ENCODE measurements at places on chromosomes 13 and 19. TPM values are rescaled to one million over a fixed set of nuclear protein-coding genes. Genes with fewer than 3 reads are reported as not detected.

Gene NLRP7
- not detected for total RNA-seq

Gene MBD3L3
- not detected for total RNA-seq

Gene NCCRP1
- total RNA-seq, result not detected

Gene KLK14
- total RNA-seq, result not detected

Gene GET3
- total RNA-seq, result 99.5 TPM

Gene TMEM145
- not detected for total RNA-seq

Gene POLRMT
- 16.6 TPM for total RNA-seq

Gene PDE4C
- total RNA-seq, result not detected

Gene AP1M2
- 0.29 TPM for total RNA-seq

Gene OCEL1
- 3.3 TPM for total RNA-seq

Gene HCN2
- total RNA-seq, result 1.2 TPM

Gene CEP89
- total RNA-seq, result 21.2 TPM

Gene ITM2B
- total RNA-seq, result 168 TPM

Gene RYR1
- under 0.01 TPM for total RNA-seq

- peaks cover 17% of the 10 kb centered on the region for H3K4me1 ChIP-seq
- no peak overlapping the region for H3K4me3 ChIP-seq
- no peak overlapping the region for H3K27ac ChIP-seq
- peak; percentile 69 for DNase-seq
Measured at GRCh38 chr19:44810234-44811121, 1.6 kb downstream of the BCAM start.

- DNase-seq, result no peak
- H3K4me1 ChIP-seq, result peaks cover 39% of the 10 kb centered on the region
- no peaks in the 10 kb centered on the region for H3K27me3 ChIP-seq
- H3K27ac ChIP-seq, result peak overlapping the region; percentile 94
Measured at GRCh38 chr13:33167491-33167890, 118.1 kb downstream of the STARD13 start.

DNA sequence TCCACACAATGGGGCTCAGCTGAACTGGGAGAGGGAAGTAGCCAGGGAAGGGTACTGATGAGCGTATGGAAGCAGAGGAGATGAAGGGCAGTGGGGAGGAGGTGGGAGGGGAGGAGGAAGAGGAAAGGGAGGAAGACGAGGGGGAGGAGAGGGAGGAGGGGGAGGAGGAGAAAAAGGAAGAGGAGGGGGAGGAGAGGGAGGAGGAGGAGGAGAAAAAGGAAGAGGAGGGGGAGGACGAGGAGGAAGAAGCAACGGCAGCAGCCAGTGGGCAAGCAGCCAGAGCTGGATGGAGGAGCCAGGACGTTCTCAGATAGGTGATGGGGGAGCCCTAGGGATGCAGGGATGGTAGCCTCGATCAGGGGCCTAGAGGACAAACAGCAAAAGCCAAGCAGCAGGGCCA lies 5.6 kb downstream of the CERS4 start:
- H3K27ac ChIP-seq, result no peak overlapping the region
- H3K27me3 ChIP-seq, result peaks cover 16% of the 10 kb centered on the region
- DNase-seq, result peak; percentile 45
- H3K4me1 ChIP-seq, result no peaks in the 10 kb centered on the region

DNA sequence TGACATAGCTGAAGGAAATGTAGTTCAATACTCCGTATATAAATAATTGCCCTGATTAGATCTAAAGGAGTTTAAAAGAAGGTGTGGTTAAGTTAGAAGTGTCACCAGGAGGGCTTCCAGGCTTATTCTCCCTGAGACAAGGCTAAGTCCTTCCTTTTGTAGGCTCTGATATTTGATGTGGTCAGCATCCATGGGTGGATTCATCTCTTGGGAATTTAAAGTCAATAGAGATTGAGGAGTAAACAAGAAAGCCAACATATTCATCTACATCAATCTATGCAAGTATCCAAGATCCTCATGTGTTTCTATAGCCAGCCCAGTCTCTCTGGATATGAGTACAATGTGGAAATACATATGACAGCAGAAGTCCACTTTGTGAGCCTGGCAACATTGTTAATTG lies 76.8 kb downstream of the KCTD12 start:
- H3K27me3 ChIP-seq, result peaks cover 5% of the 10 kb centered on the region
- no peaks in the 10 kb centered on the region for H3K36me3 ChIP-seq
- peaks cover 5% of the 10 kb centered on the region for H3K4me1 ChIP-seq
- no peak overlapping the region for H3K27ac ChIP-seq
- no peak overlapping the region for H3K4me3 ChIP-seq

GRCh38 chr13:95678967-95679366 lies 2.0 kb downstream of the DNAJC3 start:
- H3K4me3 ChIP-seq, result peak overlapping the region; percentile 97
- DNase-seq, result no peak
- H3K27ac ChIP-seq, result no peak overlapping the region
- H3K27me3 ChIP-seq, result no peaks in the 10 kb centered on the region
- H3K36me3 ChIP-seq, result no peaks in the 10 kb centered on the region

- H3K4me3 ChIP-seq, result no peak overlapping the region
- DNase-seq, result peak; percentile 51
- H3K4me1 ChIP-seq, result peaks cover 40% of the 10 kb centered on the region
- H3K36me3 ChIP-seq, result no peaks in the 10 kb centered on the region
- H3K27ac ChIP-seq, result peak overlapping the region; percentile 81
Measured at GRCh38 chr13:41054919-41055619, 6.2 kb upstream of the WBP4 start.

DNA sequence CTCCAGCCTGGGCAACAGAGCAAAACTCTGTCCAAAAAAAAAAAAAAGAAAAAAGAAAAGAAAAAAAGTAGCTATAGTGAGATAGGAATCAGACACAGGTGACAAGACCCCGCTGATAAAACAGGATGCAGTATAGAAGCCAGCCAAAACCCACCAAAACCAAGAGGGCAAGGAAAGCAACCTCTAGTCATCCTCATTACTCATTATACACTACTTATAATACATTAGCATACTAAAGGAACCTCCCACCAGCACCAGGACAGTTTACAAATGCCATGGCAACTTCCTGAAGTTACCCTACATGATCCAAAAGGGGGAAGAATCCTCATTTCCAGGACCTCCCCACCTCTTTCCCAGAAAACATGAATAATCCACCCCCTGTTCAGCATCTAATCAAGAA lies 35.6 kb upstream of the UBL3 start:
- no peaks in the 10 kb centered on the region for H3K27me3 ChIP-seq
- no peaks in the 10 kb centered on the region for H3K36me3 ChIP-seq
- no peak for DNase-seq
- no peak overlapping the region for H3K4me3 ChIP-seq
- no peaks in the 10 kb centered on the region for H3K4me1 ChIP-seq
- no peak overlapping the region for H3K27ac ChIP-seq

- peaks cover 7% of the 10 kb centered on the region for H3K4me1 ChIP-seq
Measured at GRCh38 chr13:44401577-44401976, 28.0 kb downstream of the SERP2 start.

- no peaks in the 10 kb centered on the region for H3K36me3 ChIP-seq
- peaks cover 84% of the 10 kb centered on the region for H3K27me3 ChIP-seq
- no peak overlapping the region for H3K27ac ChIP-seq
- peak; percentile 63 for DNase-seq
- H3K4me1 ChIP-seq, result no peaks in the 10 kb centered on the region
Measured at GRCh38 chr13:94712812-94713560, 641 bp upstream of the SOX21 start.

- DNase-seq, result no peak
- no peak overlapping the region for H3K27ac ChIP-seq
- H3K4me1 ChIP-seq, result peaks cover 4% of the 10 kb centered on the region
- no peaks in the 10 kb centered on the region for H3K36me3 ChIP-seq
- no peak overlapping the region for H3K4me3 ChIP-seq
- H3K27me3 ChIP-seq, result no peaks in the 10 kb centered on the region
Measured at GRCh38 chr13:26062853-26063444, 11.1 kb upstream of the SHISA2 start.

- no peak overlapping the region for H3K4me3 ChIP-seq
- no peaks in the 10 kb centered on the region for H3K36me3 ChIP-seq
- no peaks in the 10 kb centered on the region for H3K4me1 ChIP-seq
Measured at GRCh38 chr13:38328699-38329098, 21.0 kb upstream of the UFM1 start.

- no peak overlapping the region for H3K4me3 ChIP-seq
- H3K27me3 ChIP-seq, result no peaks in the 10 kb centered on the region
- peak; percentile 26 for DNase-seq
- H3K4me1 ChIP-seq, result peaks cover 9% of the 10 kb centered on the region
- no peak overlapping the region for H3K27ac ChIP-seq
Measured at GRCh38 chr19:45773384-45773783, 4.3 kb upstream of the SIX5 start.

GRCh38 chr13:113186061-113186900 lies 22.2 kb downstream of the PCID2 start:
- peaks cover 21% of the 10 kb centered on the region for H3K4me1 ChIP-seq
- H3K27me3 ChIP-seq, result no peaks in the 10 kb centered on the region
- H3K36me3 ChIP-seq, result peaks cover 44% of the 10 kb centered on the region
- H3K4me3 ChIP-seq, result no peak overlapping the region
- peak overlapping the region; percentile 96 for H3K27ac ChIP-seq

- peak overlapping the region; percentile 31 for H3K27ac ChIP-seq
- peak overlapping the region; percentile 10 for H3K4me3 ChIP-seq
- H3K36me3 ChIP-seq, result peaks cover 9% of the 10 kb centered on the region
- peaks cover 30% of the 10 kb centered on the region for H3K4me1 ChIP-seq
- DNase-seq, result no peak
Measured at GRCh38 chr19:1017115-1017905, 3.6 kb downstream of the TMEM259 start.

- no peak overlapping the region for H3K27ac ChIP-seq
- no peaks in the 10 kb centered on the region for H3K27me3 ChIP-seq
- no peak for DNase-seq
- no peak overlapping the region for H3K4me3 ChIP-seq
- no peaks in the 10 kb centered on the region for H3K4me1 ChIP-seq
Measured at GRCh38 chr13:34857558-34858325, 84.3 kb upstream of the NBEA start.

GRCh38 chr19:10965398-10965797 lies 4.6 kb downstream of the SMARCA4 start:
- H3K27ac ChIP-seq, result no peak overlapping the region
- H3K36me3 ChIP-seq, result no peaks in the 10 kb centered on the region
- H3K4me3 ChIP-seq, result no peak overlapping the region
- peaks cover 3% of the 10 kb centered on the region for H3K4me1 ChIP-seq
- no peak for DNase-seq
- no peaks in the 10 kb centered on the region for H3K27me3 ChIP-seq

GRCh38 chr19:39709026-39709872 lies 5.0 kb downstream of the LGALS14 start:
- H3K27ac ChIP-seq, result no peak overlapping the region
- no peaks in the 10 kb centered on the region for H3K27me3 ChIP-seq
- no peak overlapping the region for H3K4me3 ChIP-seq
- DNase-seq, result no peak
- H3K4me1 ChIP-seq, result no peaks in the 10 kb centered on the region

DNA sequence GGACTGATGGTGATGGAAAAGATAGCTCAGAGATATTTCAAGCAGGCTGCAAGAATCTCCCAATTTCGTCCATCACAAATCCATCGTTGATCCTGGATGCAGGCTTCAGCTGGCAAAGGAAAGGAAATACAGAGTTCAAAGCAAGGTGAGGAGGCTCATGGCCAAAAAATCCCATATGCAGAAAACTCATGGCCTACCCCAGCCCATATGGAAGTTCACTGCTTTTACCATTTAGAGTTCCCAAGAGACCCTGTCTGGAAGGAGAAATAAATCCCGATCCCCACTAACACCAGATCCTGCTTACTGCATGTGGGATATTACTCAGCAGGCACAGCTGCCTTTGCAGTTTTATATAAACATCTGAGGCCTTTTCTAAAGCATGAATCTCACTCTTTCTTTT lies 412.9 kb upstream of the SPRY2 start:
- H3K27ac ChIP-seq, result no peak overlapping the region
- no peaks in the 10 kb centered on the region for H3K27me3 ChIP-seq
- no peaks in the 10 kb centered on the region for H3K4me1 ChIP-seq

- DNase-seq, result no peak
- no peak overlapping the region for H3K4me3 ChIP-seq
- no peak overlapping the region for H3K27ac ChIP-seq
Measured at GRCh38 chr13:62629618-62630017, 1214.0 kb upstream of the PCDH20 start.

GRCh38 chr13:113977976-113978375 lies 4.1 kb upstream of the C13orf46 start:
- no peak overlapping the region for H3K27ac ChIP-seq
- no peak for DNase-seq
- H3K36me3 ChIP-seq, result peaks cover 67% of the 10 kb centered on the region
- H3K4me3 ChIP-seq, result no peak overlapping the region
- no peaks in the 10 kb centered on the region for H3K27me3 ChIP-seq
- H3K4me1 ChIP-seq, result peaks cover 12% of the 10 kb centered on the region

GRCh38 chr13:71618159-71618558 lies 248.8 kb downstream of the DACH1 start:
- no peak overlapping the region for H3K27ac ChIP-seq
- no peaks in the 10 kb centered on the region for H3K36me3 ChIP-seq
- H3K4me3 ChIP-seq, result no peak overlapping the region
- H3K27me3 ChIP-seq, result no peaks in the 10 kb centered on the region

- no peak for DNase-seq
- no peak overlapping the region for H3K4me3 ChIP-seq
- no peak overlapping the region for H3K27ac ChIP-seq
- no peaks in the 10 kb centered on the region for H3K36me3 ChIP-seq
Measured at GRCh38 chr19:56983171-56983570, 136.6 kb upstream of the USP29 start.

- no peaks in the 10 kb centered on the region for H3K27me3 ChIP-seq
- H3K36me3 ChIP-seq, result no peaks in the 10 kb centered on the region
- H3K4me3 ChIP-seq, result no peak overlapping the region
- H3K27ac ChIP-seq, result no peak overlapping the region
- H3K4me1 ChIP-seq, result peaks cover 6% of the 10 kb centered on the region
Measured at GRCh38 chr19:28971049-28971448, 241.9 kb downstream of the UQCRFS1 start.

- DNase-seq, result no peak
- H3K27me3 ChIP-seq, result no peaks in the 10 kb centered on the region
- no peaks in the 10 kb centered on the region for H3K4me1 ChIP-seq
- H3K4me3 ChIP-seq, result no peak overlapping the region
Measured at GRCh38 chr13:21511849-21512248, 52.7 kb upstream of the ZDHHC20 start.

DNA sequence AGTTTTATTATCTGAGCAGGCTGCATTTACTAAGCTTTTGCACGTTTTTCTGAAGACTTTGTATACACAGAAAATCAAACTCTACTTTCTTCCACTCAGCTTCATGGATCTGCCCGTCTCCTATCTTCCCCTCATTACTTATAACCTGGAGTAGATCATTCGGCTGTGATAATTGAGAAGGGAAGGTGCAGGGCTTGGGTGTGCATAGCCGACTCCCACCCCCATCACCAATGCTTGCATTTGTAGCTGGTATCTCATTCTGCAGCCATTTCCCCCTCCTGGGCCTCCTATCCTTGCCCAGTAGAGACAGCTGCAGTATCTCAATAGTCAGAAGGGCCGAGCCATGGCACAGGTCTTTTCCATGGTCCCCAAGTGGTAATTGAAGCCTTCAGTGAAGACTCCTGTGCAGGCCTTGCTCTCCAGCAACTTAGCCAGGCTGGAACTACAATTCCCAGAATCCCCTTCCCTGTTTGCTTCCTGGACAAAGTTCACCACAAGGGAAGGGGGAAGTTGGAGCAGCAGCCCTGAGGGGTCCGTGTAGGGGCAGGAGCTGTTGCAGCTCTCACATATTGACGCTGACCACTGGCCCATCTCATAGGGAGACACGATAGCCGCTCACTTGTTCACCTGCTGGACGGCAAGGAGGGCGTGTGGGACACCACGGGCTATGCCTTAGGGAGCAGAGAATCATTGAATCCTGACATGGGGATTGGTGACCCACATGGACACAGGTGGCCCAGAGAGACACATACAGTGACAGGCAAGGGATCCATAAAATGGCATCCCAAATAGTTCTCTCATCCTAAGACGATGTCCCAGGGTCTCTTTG lies 2.1 kb upstream of the SIGLEC8 start:
- H3K4me3 ChIP-seq, result peak overlapping the region; percentile 61
- DNase-seq, result peak; percentile 69
- no peaks in the 10 kb centered on the region for H3K4me1 ChIP-seq

GRCh38 chr19:6161271-6161850 lies 25.9 kb downstream of the ACSBG2 start:
- no peak overlapping the region for H3K27ac ChIP-seq
- H3K36me3 ChIP-seq, result no peaks in the 10 kb centered on the region
- no peak for DNase-seq
- H3K4me3 ChIP-seq, result no peak overlapping the region
